ENCODE measurements at places on chromosomes 4 and X.
A peak's percentile ranks its signal among the peaks of the same experiment; 100 is the strongest.

GRCh38 chrX:114619874-114620273 lies 36.0 kb downstream of the HTR2C start:
- no peak for ATAC-seq
- H3K36me3 ChIP-seq: no peaks in the 10 kb centered on the region
- H3K4me1 ChIP-seq: no peaks in the 10 kb centered on the region

- ATAC-seq: no peak
- H3K4me1 ChIP-seq: no peaks in the 10 kb centered on the region
- H3K4me3 ChIP-seq: no peak overlapping the region
- H3K27ac ChIP-seq: no peak overlapping the region
- no peaks in the 10 kb centered on the region for H3K36me3 ChIP-seq
Observed at GRCh38 chr4:10733481-10734062, 49.0 kb upstream of the CLNK start.

- H3K36me3 ChIP-seq: no peaks in the 10 kb centered on the region
- H3K27ac ChIP-seq: no peak overlapping the region
- no peak for ATAC-seq
Observed at GRCh38 chr4:127425851-127426250, 206.9 kb upstream of the INTU start.

DNA sequence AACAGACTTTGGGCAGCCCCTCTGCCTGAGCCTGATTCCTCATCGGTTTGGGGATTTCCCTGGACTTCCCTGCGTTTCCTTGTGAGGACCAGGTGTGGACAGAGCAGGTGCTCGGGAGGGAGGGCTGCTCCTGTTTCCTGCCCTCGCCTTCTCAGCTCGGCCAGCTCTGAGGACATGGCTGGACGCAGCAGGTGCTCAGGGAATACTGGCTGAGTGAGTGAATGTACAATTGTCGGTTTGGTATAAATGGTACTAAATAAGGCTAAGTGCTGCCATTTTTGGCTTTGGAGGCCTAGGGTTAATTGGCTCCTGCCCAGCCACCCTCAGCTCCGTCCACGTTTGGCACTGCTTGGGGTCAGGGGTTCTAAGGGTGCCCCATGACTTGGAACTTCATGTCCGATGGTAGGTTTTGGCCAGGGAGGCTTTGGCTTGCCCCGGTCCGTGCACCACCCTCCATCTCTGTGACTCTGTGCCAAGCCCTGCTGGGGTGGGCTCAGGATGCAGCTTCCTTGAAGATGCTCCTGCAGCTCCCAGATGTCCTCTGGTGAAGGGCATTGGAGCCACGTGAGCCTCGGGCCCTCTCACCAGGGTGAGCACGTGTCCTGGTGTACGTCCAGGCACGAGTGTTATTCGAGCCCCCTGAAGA lies 45.0 kb upstream of the NKX1-1 start:
- H3K27me3 ChIP-seq: peaks cover 63% of the 10 kb centered on the region
- ATAC-seq: no peak
- no peaks in the 10 kb centered on the region for H3K36me3 ChIP-seq
- no peaks in the 10 kb centered on the region for H3K4me1 ChIP-seq

DNA sequence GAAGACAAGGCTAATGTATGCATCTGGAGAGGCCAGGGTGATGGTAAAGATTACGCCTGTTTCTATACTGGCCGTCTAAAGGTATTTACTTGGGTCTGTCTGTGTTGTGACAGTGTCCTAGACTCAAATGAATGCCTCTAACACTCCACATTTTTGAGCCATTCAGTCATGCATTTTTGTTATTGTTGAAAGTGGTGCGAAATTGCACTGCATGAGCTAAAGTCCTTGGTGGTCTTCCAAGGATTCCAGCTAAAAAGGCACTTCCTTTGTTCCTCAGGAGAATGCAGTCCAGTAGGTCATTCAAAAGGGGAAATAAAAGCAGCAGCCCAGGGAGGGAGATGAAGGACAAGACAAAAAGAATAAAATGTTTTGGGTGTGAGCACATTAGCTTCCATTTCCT lies 3.0 kb downstream of the GPC4 start:
- peak overlapping the region; percentile 88 for H3K27ac ChIP-seq
- no peaks in the 10 kb centered on the region for H3K27me3 ChIP-seq
- no peaks in the 10 kb centered on the region for H3K4me1 ChIP-seq
- ATAC-seq: no peak

- H3K4me3 ChIP-seq: no peak overlapping the region
- ATAC-seq: no peak
- H3K27me3 ChIP-seq: no peaks in the 10 kb centered on the region
- H3K27ac ChIP-seq: no peak overlapping the region
- H3K4me1 ChIP-seq: no peaks in the 10 kb centered on the region
- no peaks in the 10 kb centered on the region for H3K36me3 ChIP-seq
Observed at GRCh38 chrX:56219700-56220099, 12.5 kb upstream of the KLF8 start.

- H3K27me3 ChIP-seq: no peaks in the 10 kb centered on the region
- no peak overlapping the region for H3K27ac ChIP-seq
- no peaks in the 10 kb centered on the region for H3K36me3 ChIP-seq
- no peak for ATAC-seq
- H3K4me3 ChIP-seq: no peak overlapping the region
- H3K4me1 ChIP-seq: no peaks in the 10 kb centered on the region
Observed at GRCh38 chrX:150357790-150358189, 5.3 kb upstream of the MAMLD1 start.

DNA sequence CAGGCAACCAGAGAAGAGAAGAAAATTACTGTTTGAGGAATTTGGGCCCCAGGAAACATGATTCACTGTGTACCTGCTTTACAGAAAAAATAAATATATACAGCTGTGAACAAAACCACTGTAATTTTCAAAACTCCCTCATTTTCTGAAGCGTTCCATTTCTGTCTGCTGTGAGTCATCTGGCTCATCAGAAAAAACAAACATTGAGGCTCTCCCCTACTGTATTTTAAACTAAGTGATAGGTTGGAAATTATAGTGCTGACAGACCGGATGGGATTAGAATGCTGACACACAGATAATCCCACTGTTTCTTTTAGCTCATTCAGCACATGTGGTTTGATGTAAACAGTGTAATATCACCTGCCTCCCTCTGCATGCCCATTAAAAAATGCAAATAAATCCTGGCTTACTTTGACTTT lies 847.0 kb downstream of the TRIML1 start:
- H3K4me1 ChIP-seq: no peaks in the 10 kb centered on the region
- no peak overlapping the region for H3K4me3 ChIP-seq
- ATAC-seq: no peak
- H3K27ac ChIP-seq: no peak overlapping the region
- H3K27me3 ChIP-seq: no peaks in the 10 kb centered on the region

GRCh38 chr4:148021686-148022085 lies 289.8 kb downstream of the ARHGAP10 start:
- H3K27me3 ChIP-seq: no peaks in the 10 kb centered on the region
- H3K27ac ChIP-seq: no peak overlapping the region
- no peak overlapping the region for H3K4me3 ChIP-seq
- no peak for ATAC-seq
- peaks cover 12% of the 10 kb centered on the region for H3K36me3 ChIP-seq

GRCh38 chr4:61298178-61298740 lies 98.1 kb downstream of the ADGRL3 start:
- no peaks in the 10 kb centered on the region for H3K27me3 ChIP-seq
- H3K4me1 ChIP-seq: no peaks in the 10 kb centered on the region
- no peaks in the 10 kb centered on the region for H3K36me3 ChIP-seq
- no peak overlapping the region for H3K27ac ChIP-seq
- no peak for ATAC-seq
- no peak overlapping the region for H3K4me3 ChIP-seq

DNA sequence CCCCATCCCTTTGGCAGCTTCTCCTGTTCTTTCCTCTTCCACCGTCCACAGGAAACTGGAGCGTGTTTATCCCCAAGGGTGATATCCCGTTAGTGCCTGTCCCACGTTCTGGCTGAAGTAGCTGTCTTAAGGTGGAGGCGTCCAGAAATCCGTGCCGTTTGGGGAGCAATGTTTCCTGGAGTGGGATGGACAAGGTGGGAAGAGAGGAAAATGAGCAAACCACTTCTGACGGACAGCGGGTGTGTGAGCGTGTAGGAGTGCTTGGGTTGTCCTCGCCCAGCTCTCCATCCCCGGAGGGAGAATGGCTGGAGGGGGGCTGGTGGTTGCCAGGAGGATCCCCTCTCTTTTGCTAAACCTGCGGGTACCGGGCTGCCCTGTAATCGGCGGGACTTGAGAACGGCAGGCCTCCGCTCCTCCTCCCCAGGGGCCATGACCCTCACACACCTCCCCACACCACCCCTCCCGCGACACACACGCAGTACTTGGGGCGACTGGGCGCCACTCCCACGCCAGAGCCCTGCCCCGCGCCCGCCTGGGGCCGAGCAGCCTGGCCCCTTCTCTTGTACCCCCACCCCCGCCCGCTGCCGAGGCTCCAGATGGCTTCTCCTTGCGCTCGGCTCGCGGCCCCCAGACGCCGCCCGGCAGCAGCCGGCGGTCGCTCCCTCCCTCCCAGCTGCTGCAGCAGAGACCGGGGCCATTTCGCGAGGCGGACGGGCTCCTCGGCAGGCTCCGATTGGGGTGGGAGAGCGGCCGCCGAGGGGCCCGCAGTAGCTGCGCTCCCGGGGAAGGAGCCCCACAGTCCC lies 13.9 kb upstream of the PRDM8 start:
- peaks cover under 1% of the 10 kb centered on the region for H3K36me3 ChIP-seq
- ATAC-seq: peak; percentile 61
- H3K4me3 ChIP-seq: peak overlapping the region; percentile 92
- H3K27ac ChIP-seq: peak overlapping the region; percentile 91
- H3K27me3 ChIP-seq: no peaks in the 10 kb centered on the region

DNA sequence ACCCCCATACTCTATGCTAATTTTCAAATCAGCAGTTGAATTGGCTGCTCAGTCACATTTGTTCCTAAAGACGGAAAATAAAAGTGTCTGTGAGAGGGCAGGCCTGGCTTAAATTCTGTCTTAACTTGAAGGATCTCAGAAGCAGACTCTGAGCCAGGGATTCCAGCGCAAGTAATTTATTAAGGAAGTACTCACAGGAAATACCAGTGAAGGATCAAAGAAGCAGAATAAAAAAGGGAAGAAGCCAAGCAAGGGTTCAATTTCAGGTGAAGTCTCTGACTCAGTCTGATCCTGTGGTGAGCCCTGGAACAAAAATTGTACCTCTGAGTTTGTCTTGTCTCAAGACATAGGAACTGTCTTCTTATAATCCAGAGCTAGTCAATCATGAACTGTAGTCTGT lies 52.2 kb downstream of the IL1RAPL1 start:
- no peak for ATAC-seq
- no peaks in the 10 kb centered on the region for H3K4me1 ChIP-seq
- no peaks in the 10 kb centered on the region for H3K27me3 ChIP-seq
- no peak overlapping the region for H3K27ac ChIP-seq

DNA sequence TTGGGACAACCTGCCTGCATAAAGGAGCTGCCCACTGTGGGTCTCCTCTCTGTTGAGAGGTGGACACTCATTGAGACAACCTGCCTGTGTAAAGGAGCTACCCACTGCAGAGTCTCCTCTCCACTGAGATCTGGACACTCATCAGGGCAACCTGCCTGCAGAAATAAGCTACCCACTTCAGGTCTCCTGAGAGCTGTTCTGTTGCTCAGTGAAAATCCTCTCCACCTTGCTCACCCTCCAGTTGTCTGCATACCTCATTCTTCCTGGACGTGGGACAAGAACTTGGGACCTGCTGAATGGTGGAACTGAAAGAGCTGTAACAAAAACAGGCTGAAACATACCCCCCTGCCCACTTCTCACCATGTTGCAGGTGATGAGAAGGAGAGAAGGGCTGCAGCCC lies 59.9 kb upstream of the CDKN2AIP start:
- no peaks in the 10 kb centered on the region for H3K4me1 ChIP-seq
- no peak overlapping the region for H3K4me3 ChIP-seq
- ATAC-seq: no peak
- H3K36me3 ChIP-seq: no peaks in the 10 kb centered on the region

GRCh38 chr4:42588909-42589308 lies 68.0 kb downstream of the ATP8A1 start:
- no peaks in the 10 kb centered on the region for H3K4me1 ChIP-seq
- no peak overlapping the region for H3K27ac ChIP-seq
- no peak for ATAC-seq
- H3K36me3 ChIP-seq: peaks cover 16% of the 10 kb centered on the region
- no peaks in the 10 kb centered on the region for H3K27me3 ChIP-seq

GRCh38 chr4:47510506-47511143 lies 25.6 kb downstream of the ATP10D start:
- H3K36me3 ChIP-seq: peaks cover 38% of the 10 kb centered on the region
- no peaks in the 10 kb centered on the region for H3K27me3 ChIP-seq
- peaks cover 21% of the 10 kb centered on the region for H3K4me1 ChIP-seq
- no peak overlapping the region for H3K4me3 ChIP-seq
- no peak for ATAC-seq

- no peak overlapping the region for H3K4me3 ChIP-seq
- H3K27ac ChIP-seq: no peak overlapping the region
- H3K36me3 ChIP-seq: no peaks in the 10 kb centered on the region
- no peaks in the 10 kb centered on the region for H3K27me3 ChIP-seq
- ATAC-seq: peak; percentile 36
Observed at GRCh38 chrX:132442691-132443090, 46.1 kb downstream of the MBNL3 start.

- ATAC-seq: no peak
- H3K36me3 ChIP-seq: no peaks in the 10 kb centered on the region
- H3K4me3 ChIP-seq: no peak overlapping the region
- no peak overlapping the region for H3K27ac ChIP-seq
Observed at GRCh38 chrX:50115973-50116372, 84.8 kb downstream of the AKAP4 start.
